Cortex of kidney (tissue), 1 donor: ENCODE measurements at places on chromosomes 13 and 19.

- DNase-seq = no peak
Observed at GRCh38 chr13:99972190-99972731, 694 bp upstream of the ZIC5 start.

GRCh38 chr13:99273128-99273527 lies 14.9 kb upstream of the GPR18 start:
- DNase-seq = no peak

DNA sequence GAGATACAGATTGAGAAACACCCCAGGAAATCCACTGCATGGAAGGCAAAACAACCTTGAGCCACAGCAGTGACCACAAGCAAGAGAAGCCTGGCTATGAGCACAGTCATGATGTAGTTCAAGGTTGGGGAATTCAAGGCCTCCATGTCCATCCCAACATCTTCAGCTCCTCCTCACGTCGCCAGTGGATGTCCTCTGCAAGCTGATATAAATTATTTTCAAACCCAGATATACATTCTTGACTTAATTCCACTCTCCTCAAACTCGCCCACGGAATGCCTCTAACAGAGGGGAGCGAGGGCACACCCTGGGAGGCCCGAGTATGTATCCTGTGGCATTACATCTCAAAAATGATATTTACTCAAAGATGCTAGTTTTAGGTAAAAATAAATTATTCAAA lies 105.5 kb downstream of the SHISA2 start:
- no peak for DNase-seq

- DNase-seq = no peak
Observed at GRCh38 chr13:31394506-31394905, 194.7 kb downstream of the B3GLCT start.

DNA sequence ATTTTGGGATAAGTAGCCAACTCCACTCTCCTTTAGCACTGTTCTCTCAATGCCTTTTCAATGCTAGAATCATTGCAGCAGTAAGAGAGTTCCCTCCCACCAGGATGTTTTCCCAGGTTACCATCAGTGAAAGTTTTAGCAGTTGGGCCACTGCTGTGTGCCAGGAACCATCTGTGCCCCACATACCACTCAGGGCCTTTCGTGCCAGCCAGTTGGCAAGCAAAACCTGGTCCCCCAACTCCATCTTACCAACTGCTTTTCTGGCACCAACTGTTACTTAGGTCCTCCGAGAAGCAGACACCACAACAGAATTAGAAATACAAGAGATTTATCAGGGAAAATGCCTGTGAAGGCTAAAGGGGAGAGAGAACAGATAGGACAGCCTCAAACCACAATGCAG lies 533.4 kb upstream of the NBEA start:
- DNase-seq = no peak

DNA sequence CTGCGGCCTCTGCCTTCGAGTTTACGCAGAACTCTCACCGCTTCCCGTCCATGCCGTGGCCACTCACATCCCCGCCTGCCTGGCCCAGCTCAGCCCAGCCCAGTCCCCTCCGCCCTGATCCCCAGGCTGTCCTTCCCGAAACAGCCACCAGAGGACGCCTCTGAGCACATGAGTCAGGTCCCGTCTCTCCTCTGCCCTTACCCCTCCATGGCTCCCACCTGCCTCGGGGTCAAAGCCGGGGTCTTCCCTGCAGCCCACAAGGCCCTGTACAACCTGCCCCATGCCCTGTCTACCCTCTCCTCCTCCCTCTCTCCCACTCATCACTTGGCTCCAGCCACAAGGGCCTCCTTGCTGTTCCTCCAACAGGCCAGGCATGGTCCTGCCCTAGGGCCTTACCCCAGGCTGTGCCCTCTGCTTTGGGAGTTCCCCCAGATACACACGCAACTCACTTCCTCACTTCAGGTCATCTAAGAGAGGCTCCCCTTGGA lies 8.1 kb upstream of the SEMA6B start:
- no peak for DNase-seq

GRCh38 chr13:35841060-35841521 lies 290.1 kb downstream of the DCLK1 start:
- no peak for DNase-seq

DNA sequence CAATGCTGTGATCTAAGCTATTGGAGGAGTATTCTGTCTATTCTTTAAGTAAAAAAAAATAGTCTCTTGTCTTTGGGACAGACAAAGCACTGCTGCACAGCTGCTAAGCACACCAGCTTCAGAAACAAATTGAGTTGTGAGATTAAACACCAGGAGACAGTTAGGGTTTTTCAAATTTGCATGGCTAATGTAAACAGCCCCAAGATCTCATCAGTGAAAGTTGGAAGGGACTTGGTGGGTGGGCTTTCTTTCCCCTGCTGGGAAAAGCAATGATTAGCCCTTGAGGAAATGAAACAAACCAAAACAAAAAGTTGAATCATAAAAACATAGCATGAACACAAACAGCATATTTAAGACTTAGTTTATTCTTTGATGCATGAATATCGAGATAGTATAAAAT lies 143.6 kb upstream of the SLITRK1 start:
- no peak for DNase-seq

DNA sequence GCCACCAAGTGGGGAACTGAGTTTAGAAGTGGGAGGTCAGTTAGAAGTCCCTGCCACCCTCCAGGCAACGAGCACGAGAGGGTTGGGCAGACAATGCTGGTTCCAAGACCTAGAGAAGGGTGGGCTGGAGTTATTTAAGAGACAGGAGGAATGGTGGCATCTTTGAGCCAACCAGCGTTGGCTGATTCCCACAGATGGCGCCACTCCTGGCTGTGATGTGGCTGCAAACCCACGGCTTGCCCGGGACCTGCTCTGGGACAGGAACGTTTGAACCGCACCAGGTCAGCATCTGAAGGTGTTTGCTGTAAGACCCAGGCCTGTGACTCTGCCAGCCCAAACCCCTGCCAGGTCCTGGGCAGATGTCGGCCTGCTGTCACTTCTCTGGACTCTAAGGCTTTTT lies 42.8 kb downstream of the BICRA start:
- no peak for DNase-seq

DNA sequence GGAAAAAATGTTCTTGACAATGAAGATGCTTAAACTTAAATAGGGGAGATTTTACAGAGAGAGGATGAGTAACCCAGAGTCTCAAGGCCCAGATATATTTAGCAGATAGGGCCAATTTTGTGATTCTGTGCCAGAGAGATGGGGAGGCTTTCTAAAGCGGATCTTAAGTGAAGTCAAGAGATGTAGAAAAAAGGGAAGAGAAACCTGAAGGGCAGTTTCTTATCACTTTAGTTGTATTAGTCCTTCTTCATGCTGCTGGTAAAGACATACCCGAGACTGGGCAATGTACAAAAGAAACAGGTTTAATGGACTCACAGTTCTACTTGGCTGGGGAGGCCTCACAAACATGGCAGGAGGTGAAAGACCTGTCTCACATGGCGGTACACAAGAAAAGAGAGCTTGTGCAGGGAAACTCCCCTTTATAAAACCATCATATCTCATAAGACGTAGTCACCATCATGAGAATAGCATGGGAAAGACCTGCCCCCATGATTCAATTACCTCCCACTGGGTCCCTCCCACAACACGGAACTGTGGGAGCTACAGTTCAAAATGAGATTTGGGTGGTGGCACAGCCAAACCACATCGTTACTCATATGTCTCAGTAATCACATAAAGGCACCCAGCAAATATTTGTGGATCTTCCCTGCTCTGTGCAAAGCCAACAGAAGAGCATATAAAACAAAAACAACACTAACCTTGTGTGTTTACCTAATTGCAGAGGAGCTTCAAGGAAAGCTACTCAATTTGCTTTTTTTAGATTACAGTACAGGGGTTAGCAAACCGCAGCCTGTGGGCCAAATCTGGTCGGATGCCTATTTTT lies 102.6 kb upstream of the MYCBP2 start:
- DNase-seq = no peak

- no peak for DNase-seq
Observed at GRCh38 chr19:39823686-39824085, 10.3 kb downstream of the DYRK1B start.

- no peak for DNase-seq
Observed at GRCh38 chr19:2270423-2271233, 11.3 kb downstream of the PEAK3 start.

GRCh38 chr13:101346942-101347728 lies 69.2 kb downstream of the NALCN start:
- no peak for DNase-seq

DNA sequence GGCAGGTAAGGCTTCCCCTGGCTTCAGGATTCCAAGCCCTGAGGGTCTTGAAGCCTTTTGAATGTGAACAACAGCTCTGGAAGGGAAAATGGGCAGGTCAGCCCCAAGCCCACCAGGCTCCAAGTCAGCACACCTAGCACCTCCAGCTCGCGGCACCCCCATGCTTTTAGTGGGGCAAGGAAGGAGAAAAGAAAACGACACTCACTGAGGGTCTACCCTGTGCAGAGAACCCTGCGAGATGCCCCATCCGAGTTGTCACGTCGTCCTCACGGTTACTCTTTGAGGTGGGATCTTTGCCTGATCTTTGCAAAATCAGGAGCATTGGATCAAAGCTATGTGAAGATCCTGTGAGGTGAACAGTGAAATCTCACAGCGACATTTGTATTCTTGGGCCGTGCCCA lies 5.7 kb upstream of the F10 start:
- no peak for DNase-seq

DNA sequence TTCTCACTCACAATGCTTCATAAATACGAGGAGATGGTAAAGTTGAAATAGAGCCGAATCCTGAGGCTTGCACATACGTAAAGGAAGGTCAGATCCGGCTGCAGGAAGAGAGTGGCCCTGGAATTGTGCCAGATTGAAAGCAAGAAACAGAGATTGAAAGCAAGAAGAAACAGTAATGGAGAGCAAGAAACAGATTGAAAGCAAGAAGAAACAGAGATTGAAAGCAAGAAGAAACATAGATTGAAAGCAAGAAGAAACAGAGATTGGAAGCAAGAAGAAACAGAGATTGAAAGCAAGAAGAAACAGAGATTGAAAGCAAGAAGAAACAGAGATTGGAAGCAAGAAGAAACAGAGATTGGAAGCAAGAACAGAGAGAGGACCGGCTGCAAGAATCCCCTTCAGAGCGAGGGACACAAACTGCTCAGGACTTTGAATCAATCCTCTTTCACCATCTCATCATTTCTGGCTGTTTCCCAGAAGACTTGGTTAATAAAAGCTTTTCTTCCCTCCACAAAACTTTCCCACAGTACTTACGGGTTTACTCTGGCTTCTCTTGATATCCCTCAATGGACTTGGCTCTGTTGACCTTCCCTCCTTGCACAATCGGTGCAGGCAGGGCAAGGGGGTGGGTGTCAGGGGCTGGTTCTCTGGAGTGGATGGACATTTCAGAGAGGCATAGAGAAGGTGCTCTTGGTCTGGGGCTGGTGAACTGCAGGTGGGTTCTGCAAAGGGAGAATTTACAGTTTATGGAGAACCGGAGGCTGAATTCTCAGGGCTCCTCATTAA lies 25.5 kb downstream of the OR7A5 start:
- no peak for DNase-seq

DNA sequence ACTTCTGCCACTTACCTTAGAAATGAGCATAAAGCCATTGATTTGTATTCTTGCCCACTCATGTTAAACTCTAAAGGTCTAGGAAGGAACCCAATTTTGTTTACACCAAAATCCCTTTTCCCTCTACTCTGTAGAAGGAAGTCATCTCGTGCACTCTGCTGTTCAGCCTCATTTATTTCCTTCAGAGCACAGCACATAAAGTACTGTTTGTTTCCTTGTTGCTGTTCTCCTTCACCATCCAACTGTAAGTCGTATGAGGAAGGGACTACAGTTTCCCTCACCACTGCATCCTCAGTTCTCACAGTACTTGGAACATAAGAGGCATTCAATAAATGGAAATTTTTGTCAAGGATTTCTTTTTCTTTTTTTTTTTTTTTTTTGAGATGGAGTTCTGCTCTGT lies 24.6 kb downstream of the CDADC1 start:
- no peak for DNase-seq
